ENCODE measurements at places on chromosomes 12 and 14.

GRCh38 chr14:101929096-101929495 lies 35.3 kb upstream of the DYNC1H1 start:
- no peak for DNase-seq

DNA sequence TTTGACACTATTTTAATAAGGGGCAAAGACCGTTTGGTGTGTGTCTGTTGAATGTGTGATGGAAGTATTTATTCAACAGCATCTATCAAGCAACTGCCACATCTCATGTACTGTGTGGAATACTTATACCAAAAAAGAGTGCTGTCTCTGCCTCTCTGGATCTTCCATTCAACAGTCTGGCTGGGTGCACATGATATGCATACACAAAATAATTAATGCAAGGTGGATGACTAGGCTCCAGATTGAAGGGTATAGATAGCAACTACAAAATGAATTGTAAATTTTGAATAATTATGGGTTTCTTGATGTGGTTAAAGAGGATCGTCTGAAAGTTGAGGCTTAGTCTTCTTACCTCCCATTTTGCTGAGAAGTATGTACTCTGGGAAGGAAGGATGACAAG lies 145.9 kb upstream of the OTX2 start:
- DNase-seq = no peak

DNA sequence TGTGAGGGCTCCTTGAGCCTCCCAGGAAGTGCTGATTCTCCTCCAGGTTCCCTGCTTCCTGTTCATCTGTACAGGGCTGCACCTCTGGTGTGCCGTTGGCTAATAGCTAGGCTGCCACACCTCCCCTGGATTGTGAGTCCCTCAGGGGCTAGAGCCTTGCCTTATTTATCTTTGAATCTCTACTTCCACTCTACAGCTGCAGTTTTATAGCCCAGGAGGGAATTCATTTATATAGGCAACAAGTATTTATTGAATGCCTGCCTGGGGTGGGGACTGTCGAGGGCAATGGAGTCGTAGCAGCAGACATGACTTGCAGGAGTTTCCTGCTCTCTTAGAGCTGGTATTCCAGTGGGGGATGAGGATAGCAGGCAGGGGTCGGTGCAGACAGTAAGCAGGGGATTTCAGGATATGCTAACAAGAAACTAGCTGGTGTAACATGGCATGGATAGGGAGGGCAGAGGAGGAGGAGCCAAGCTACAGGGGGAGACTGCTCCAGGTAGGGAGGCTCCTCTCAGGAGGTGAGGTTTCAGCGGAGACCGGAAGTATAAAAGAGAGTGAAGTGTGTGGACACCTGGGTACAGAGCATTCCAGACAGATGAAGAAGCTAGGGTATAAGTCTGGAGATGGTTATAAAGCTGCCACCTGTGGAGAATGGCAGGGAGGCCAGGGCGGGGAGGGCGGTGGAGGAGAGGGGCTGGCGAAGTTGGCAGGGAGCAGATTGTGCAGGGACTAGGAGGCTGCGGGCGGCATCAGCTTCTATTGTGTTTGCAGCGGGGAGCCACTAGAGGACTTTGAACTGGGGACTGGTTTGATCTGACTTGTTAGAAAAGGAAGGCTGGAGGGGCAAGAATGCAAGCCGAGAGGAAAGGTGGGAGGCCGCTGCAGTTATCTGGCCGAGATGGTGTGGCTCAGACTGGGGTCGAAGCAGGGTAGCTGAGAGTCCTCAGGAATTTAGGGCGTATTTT lies 17.2 kb downstream of the USP30 start:
- no peak for DNase-seq

DNA sequence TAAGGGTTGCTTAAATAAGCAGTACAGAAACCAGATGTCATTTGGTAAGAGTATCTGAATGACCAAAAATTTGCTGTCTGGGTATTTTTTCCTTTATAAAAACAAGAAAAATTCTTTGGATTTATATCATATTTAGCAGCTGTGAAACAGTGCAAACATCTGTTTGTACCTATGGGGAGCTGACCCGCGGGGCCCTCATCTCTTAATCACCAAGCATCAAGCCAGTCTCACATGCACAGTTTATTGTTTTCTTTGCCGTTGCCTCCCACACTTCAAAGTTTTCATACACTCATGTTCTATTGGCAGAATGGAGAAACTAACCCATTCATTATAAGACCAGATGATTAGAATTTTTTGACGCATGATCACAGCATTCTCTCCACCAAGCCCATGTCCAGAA lies 142.2 kb downstream of the BMP4 start:
- DNase-seq = no peak

DNA sequence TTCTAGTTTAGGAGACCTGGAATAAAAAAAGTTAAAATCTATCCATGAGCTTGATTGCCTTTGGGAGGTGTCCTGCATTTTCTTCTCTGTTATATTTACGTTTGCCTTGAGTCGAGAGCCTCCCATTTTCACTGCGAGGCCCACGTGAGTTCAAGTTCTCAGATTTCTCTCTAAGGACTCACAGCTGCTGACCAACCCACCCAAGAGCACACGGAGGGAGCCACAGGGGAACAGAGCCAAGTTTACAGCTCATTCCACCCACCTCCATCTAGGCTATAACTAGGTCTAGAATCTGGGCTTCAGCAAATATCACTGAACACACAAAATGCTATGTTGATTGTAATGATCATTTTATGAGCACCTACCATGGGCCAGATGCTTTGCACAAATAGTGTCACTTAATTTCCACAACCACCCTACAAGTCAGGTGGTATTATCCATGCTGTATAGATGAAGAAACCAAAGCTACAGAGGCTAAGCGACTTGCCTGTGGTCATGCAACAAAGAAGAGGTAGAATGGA lies 16.7 kb downstream of the ALDH1L2 start:
- no peak for DNase-seq

GRCh38 chr12:26684101-26684500 lies 148.9 kb downstream of the ITPR2 start:
- no peak for DNase-seq

DNA sequence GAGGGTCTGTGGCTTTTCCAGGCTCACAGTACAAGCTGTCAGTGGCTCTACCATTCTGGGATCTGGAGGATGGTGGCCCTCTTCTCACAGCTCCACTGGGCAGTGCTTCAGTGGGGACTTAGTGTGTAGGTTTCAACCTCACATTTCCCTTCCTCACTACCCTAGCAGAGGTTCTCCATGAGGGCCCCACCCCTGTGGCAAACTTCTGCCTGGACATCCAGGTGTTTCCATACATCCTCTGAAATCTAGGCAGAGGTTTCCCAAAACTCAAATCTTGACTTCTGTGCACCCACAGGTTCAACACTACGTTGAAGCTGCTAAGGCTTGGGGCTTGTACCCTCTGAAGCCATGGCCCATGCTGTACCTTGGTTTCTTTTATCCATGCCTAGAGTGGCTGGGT lies 40.3 kb downstream of the KTN1 start:
- no peak for DNase-seq

DNA sequence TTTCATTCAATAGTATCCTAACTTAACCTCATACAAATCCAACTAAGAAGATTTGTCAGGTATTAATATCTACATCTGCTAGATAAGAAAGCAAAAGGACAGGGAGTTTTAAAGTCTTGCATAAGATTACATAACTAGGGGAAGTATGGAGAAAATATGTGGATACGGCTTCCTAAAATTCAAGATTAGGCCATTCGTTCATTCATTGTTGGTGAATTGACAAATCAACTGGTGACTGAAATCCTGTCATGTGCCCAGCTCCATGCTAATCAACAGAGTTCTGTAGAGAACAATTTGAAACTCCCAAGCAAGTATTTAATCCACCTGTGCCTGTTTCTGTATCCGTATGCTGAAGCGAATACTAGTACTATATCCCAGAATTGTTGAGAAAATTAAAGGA lies 260.9 kb upstream of the USP15 start:
- DNase-seq = no peak

DNA sequence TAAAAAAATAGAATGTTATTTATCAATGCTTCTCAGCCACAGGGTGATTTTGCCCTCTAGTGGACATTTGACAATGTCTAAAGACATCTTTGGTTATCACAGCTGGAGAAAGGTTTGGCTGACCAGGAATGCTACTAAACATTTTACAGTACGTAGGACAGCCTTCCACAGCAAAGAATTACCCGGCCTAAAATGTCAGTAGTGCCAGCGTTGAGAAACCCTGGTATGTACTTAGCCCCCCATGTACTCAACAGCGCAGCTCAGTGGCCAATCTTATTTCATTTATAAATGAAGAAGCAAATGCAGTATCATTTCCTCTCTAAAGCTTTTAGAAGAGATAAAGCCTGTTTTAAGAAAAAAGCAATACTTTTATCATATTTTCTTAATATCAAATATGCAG lies 5.8 kb downstream of the MARK3 start:
- no peak for DNase-seq

GRCh38 chr12:4201333-4202100 lies 72.0 kb upstream of the CCND2 start:
- no peak for DNase-seq

Data from GDM1 (cell line).